ENCODE measurements at places on chromosomes 5 and 9.

DNA sequence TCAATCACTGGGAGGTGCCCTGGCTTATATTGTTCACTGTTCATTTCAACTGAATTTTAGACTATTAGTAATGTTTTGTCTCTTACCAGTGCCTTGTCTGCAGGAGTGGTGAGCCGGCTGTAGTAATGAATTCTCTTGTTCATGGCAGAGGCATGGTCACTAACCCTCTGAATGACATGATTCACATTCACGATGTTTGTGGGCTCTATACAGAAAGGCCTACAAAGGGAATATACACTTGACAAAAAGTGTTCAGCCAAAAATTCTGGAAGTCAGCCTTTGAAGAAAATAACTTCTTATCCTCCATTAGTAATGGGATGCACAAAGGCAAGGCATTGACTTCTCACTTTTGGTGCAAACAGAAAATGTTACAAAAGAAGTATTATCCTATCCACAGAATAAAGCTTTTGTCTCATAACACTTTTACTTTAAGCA lies 39.6 kb downstream of the SLC38A9 start:
- DNase-seq, result no peak

- no peak for DNase-seq
Observed at GRCh38 chr9:137487454-137488326, 28.6 kb upstream of the NSMF start.

- DNase-seq, result no peak
Observed at GRCh38 chr5:94326586-94326985, 291.8 kb downstream of the KIAA0825 start.

DNA sequence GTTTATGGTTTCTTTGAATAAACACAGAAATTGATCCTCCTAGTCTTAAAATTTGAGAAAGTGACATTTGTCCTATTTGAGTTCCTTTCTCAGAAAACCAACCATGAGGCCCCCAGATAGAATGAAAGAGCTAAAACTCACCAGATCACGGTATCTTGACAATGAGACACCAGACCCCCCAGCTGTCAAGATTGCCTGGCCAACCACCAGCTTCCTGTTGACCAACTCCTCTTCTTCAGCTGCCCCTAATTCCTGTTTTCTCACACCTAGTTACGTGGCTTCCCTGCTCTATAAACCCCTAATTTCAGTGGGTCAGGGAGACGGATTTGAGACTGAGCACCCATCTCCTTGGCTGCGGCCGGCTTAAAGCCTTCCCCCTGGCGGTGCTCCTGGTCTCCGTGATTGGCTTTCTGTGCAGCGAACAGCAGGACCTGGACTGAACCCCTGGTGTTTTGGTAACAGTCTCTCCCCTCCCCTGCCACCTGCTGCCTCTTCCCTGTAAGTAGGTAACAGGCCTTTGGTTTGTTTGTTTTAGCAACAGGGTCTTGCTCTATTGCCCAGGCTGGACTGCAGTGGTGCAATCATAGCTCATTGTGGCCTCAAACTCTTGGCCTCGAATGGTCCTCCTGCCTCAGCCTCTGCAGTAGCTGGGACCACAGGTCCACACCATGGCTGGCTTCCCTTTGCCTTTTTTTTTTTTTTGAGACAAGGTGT lies 4.8 kb upstream of the ENTPD2 start:
- no peak for DNase-seq

- no peak for DNase-seq
Observed at GRCh38 chr9:135095470-135096407, 8.3 kb downstream of the OLFM1 start.
